HFFc6 (cell line): ENCODE measurements at places on chromosomes 1 and 21.
A peak's percentile ranks its signal among the peaks of the same experiment; 100 is the strongest.

DNA sequence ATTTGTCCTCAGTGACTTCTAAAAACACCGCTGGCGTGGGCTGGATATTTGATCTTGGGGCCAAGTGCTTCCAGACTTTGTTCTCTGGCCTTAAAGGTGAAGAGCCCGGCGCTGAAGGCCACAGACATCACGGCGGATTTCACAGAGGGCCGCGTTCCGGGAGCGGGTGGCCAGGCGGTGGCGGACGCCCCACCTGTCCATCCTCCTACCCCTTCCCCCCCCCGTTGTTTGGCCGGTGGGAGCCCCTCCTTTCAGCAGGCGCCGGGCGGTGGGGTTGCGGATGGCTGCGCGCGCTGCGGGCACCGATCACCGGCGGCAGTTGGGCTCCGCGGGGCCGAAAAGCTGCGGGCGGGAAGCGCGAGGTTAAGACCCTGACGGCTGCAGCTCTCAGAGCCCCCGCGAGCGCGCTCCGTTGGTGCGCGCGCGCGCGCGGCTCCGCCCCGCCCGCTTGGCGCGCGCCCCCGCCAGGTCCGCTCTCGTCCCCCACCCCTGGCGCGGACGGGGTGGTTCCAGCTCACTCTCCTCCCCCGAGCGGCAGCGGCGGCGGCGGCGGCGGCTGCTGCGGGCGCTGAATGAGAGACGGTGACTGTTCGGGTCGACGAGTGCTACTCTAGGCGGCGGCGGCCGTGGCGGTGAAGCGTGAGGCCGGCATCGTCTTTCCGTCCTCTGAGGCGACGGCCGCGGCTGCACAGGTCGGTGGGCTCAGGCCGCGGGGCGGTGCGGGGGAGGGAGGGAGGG is at the start of gene RALGPS2:
Gene RALGPS2 (plus strand): TSS at position 517 of the 738 bp plus-strand sequence. CDS start 51,521 bp downstream, outside the sequence.
- peak; percentile 17 for DNase-seq

GRCh38 chr1:86409416-86410021 is 13.4 kb upstream of the ODF2L start:
- DNase-seq, result no peak

- no peak for DNase-seq
These were observed 13.1 kb upstream of the WASF2 start for GRCh38 chr1:27503033-27503432.

- no peak for DNase-seq
These were observed 27.2 kb upstream of the CAPZB start for GRCh38 chr1:19512545-19512944.

- no peak for DNase-seq
These were observed 121.6 kb downstream of the ZNF281 start for GRCh38 chr1:200288226-200288625.

- peak; percentile 33 for DNase-seq
These were observed 10.9 kb downstream of the PCSK9 start for GRCh38 chr1:55050283-55050682.

- no peak for DNase-seq
These were observed 27.9 kb downstream of the UTP25 start for GRCh38 chr1:209855623-209856022.

DNA sequence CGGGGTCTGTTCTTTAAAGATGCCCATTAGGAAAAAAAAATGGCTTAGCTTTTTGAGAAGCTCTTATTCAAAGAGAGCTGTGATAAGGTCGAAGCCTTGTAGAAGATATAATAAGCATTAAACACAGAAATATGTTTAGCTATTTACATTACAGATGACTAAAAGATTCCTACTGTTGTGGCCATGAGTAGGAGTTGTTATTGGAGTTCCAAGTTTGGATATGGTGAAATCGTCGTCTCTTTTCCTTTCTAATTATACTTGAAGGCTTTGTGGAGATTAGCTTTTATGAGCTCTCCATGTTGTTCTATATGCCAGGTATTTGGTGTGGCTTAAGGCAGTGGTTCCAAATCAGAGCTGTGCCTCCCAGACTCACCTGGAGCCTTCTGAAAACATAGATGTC is 79.9 kb upstream of the LAMC2 start:
- peak; percentile 69 for DNase-seq

DNA sequence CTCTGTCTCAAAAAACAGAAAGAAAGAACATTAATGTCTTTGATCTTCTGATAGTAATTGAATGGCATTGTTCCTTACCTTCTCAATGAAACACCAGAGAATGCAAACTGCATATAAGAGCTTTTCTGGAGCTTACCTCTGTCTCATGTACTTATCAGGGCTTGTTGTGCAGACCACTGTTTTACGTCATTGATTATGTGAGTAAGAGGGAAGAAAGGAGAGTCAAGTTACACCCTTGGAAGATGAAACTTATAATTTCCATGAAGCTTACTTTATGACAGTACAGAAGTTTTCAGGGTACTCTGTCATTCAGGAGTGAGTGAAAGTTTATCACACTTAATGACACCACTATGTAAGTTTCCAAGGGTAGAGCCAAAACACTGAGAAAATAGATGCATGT is 49.0 kb upstream of the MAB21L3 start:
- DNase-seq, result no peak

DNA sequence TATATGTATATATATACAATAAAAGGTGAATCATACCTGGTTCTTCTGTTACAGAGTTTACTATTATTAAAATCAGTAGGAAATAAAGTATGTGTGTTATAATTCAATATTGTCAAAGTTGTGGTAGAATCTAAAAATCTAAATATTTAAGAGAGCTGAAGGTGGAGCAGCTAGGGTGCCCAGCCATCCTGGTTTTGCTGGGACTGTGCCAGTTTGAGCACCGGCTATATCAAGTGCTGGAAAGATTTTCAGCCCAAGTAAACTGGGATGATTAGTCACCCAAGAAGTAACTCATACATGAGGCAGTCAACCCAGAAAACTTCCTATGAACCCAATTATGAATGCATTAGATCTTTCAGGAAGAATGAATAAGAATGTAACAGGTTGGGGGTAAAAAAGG is 16.9 kb upstream of the KRTAP19-5 start:
- DNase-seq, result no peak

GRCh38 chr1:113874012-113874879 is 2.7 kb upstream of the PTPN22 start:
- DNase-seq, result peak; percentile 18

GRCh38 chr1:152227310-152227928 is 3.4 kb upstream of the HRNR start:
- DNase-seq, result no peak

DNA sequence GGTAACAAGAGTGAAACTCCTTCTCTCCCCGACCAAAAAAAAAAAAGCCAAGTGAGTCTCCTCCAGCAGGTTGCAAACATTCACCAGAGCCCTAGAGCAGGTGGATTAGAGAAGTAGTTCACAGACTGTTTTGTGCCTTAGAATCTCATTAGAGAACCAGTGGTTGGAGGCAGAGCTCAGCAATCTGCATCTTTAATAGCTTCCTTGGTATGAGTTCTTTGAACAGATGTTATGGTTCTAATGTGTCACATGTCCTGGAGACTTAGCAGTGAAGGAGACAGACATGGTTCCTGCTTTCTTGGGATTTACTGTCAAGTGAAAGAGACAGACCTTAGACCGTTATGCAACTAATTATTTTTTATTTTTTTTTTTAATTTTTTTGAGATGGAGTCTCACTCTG is 26.8 kb downstream of the SESN2 start:
- no peak for DNase-seq

DNA sequence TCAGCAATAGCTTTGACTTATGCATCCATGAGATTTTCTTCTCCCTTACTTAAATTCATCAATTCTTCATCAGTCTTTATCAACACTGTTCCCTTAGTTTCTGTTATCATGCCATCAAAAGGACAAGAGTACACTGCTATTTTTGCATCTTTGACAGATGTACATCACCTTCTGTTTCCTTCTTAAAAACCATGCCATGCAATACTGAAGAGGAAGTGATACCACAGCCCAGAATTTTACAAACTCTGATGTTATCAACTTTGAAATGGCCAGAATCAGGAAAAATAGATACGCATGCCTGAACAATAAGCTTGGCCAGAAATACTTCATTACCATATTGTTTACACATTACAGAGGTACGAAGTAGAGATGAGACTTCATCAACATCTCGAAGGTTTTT is 21.1 kb downstream of the FMO5 start:
- no peak for DNase-seq

GRCh38 chr1:177444997-177445746 is 274.4 kb downstream of the BRINP2 start:
- no peak for DNase-seq

DNA sequence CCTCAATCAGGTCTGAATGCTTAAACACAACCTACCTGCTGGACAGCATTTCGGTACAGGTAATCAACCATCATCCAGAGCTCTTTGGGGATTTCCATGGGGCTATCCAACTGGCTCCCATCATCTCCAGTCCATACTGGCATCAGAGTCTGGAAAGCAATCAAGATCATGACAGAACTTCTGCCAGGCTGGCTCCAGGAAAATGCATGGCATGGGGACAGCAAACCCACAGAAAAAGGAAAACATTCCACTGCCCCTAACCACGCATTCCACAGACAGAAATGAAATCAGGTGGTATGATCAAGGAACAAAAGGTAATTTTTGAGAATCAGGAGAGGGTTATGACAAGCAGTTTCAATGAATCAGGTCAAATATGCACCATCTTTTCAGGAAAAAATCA is 9.1 kb upstream of the MTF1 start:
- no peak for DNase-seq

GRCh38 chr1:31658721-31659120 is 14.0 kb upstream of the PEF1 start:
- peak; percentile 26 for DNase-seq

DNA sequence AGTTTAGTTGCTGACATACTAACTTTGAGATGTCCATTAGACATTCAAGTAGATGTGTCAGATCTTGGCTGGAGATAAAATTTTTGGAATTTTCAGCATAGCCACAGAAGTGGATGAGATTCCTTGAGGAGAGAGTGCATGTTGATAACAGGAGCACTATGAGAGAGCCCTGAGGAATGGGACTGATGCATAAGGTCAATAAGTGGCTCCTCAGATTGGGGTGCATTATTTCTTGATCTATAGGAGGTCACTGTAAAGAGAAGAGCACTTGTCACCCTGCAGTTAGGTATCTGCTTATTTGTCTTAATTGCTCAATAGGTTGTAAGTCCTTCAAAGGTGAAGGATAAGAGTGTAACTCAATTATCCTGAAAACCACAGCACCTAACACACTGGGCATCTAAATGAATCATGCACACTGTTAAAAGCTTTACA is 52.0 kb upstream of the TACSTD2 start:
- peak; percentile 76 for DNase-seq

- no peak for DNase-seq
These were observed 48.2 kb upstream of the VANGL1 start for GRCh38 chr1:115593365-115594259.

- DNase-seq, result no peak
These were observed 1.9 kb downstream of the ELAVL4 start for GRCh38 chr1:50110656-50111055.

DNA sequence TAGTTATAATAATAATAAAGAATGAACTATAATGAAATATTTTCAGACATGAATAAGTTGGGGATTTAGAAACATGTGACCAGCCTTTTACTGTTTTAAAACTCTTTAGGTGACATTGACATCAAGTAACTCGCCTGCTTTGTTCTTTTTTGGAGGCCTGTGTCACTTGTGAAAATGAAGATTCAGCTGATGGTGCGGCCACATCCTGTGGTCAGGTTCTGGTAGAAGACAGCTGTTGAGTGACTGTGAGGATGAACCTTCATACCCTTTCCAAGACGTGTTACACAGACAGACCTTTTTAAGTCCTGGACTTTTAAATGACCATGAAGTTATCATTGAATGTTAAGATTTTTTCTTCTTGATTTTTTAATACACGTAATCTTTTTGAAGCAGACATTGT is 10.3 kb downstream of the UTS2 start:
- DNase-seq, result no peak

- DNase-seq, result no peak
These were observed 26.7 kb upstream of the DIP2A start for GRCh38 chr21:46431884-46432488.

- DNase-seq, result peak; percentile 71
These were observed 7.7 kb downstream of the TLR5 start for GRCh38 chr1:223135176-223135942.

- no peak for DNase-seq
These were observed 9.8 kb upstream of the EGLN1 start for GRCh38 chr1:231431665-231432415.

GRCh38 chr1:214767221-214767620 is 164.2 kb downstream of the CENPF start:
- DNase-seq, result no peak

DNA sequence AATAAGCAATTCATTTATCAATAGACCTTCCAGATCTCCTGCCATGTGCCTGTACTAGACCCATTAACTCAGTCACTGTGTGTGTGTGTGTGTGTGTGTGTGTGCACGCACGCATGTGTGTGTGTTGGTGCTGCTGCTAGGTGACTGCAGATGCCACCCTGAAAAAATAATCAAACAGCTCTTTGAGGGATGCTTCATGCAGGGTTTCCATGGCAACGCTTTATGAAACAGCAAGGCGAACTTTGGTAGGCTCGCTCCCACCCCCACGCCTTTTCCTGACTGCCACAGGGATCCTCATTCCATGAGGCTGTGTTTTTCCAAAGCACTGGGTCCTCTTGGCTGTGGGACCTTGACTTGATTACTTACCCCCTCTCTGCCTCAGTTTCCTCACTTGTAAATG is 94.0 kb downstream of the HMGB4 start:
- no peak for DNase-seq

DNA sequence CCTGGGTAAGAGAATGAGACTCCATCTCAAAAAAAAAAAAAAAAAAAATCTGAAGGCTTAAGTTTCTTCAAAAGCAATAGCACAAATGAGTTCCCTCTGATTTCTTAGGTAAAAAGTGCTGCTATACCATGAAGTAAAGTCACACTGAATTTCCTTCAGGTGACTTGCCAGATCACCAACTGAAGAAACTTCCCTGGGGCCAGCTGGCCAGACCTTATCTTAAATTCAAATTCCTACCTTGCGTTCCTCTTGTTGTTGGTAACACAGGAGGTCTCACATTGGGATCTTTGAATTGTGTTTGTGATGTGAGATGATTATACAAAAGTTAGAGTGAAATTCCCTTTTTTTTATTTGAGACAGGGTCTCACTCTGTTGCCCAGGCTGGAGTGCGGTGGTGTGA is 11.8 kb downstream of the INAVA start:
- DNase-seq, result no peak

DNA sequence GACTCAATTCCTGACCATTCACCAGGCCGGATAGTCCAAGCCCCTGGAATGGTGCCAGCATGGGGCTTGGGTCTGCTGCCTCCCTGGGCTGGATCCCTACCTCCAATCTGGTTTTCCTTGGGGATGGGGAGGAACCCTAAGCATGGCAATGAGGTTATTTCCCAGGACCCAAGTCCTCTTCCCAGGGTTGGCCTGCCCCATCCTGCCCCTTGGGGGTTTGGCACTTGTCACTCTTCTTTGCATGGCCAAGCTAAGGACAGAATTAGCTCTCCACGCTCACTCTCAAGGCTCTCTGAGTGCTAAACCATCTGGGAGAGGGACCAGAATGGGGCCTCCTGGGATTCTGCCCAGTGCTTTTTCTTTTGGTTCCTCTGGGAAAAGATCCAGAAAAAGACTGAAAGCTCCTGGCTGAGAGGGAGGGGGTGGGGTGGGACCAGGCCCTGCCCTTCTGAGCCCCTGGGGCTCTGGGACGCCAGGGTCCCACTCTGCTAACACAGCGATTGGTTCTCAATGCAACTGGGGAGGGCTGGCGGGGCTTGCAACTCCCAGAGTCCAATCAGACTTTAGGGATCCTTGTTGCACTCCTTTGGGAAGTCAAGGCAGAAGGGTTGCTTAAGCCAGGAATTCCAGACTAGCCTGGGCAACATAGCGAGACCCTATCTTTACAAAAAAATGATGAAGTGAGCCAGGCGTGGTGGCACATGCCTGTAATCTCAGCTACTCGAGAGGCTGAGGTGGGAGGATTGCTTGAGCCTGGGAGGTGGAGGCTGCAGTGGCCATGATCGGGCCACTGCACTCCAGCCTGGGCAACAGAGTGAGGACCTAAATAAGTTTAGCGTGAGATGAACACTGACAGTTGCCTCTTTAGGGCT is 52.7 kb downstream of the DHRS3 start:
- no peak for DNase-seq
